ENCODE measurements at places on chromosomes 5 and 9. TPM values are rescaled to one million over a fixed set of nuclear protein-coding genes. Genes with fewer than 3 reads are reported as not detected.
A peak's percentile ranks its signal among the peaks of the same experiment; 100 is the strongest.

DNA sequence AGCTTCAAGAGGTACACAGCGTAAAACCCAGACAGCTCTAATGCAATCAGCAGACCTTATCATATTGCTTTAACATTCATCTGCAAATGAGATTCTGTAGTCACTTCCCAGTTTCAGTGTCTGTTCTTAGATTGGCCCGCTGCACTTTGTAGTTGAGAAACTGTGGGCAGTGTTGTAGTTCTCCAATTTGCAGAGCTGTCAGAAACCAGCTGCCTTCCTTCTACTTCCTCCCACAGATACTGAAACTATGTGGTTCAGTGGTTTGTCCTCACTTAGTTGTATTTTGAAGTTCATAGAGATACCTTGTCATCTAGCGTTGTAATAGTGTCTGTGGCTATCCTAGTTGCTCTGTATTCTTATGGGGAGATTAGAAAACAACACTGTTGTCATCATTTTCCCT is 39.6 kb upstream of the TRIM36 start:
- peak; percentile 21 for DNase-seq

DNA sequence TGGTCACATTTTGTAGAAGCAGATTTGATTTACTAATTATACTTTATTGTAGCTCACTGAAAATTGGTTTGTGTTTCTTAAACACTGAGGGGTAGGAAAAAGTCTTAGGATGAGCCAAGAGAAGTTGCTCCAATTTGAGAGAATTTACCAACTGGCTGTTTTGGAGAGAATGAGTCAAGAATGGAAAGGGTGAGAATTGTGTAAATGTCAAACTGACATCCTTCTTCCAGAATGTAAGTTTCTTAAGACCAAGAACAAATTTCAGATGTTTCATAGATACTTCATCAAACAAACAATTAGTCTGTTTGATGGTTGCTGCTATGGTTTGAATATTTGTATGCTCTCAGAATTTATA is 106.2 kb upstream of the TXNDC8 start:
- DNase-seq, result no peak

The GDF9 gene
- total RNA-seq, result 0.09 TPM

The QRFP gene
- total RNA-seq, result not detected

DNA sequence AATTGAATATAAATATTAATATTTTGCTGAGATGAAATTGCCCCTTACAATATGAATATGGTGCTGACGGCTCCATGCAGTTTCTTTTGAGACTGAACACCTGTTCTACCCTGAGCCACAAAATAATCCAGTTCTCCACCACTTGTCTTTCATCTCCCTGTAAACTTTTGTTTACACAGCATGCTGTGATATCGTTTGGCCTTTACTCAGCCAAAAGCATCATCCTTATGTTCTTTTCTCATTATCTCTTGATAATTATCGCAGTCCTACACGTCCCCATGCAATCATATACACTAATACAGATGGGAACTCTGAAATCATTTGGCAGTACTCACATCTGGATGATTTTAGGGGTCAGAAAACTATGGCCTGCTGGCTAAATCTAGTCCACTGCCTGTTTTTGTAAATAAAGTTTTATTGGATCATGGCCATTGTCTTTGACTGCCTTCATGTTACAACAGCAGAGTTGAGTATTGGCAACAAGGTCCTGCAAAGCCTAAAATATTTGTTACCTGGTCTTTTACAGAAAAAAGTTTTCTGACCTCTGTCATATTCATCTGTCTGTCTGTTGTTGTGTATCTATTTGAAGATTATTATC is 53.3 kb downstream of the AOPEP start:
- DNase-seq, result no peak

Data from mucosa of gallbladder (tissue), 1 donor.